ENCODE measurements at places on chromosomes 16 and 17.

GRCh38 chr17:78267253-78268073 lies 36.0 kb downstream of the TMEM235 start:
- no peak for DNase-seq

- peak; percentile 86 for DNase-seq
Measured at GRCh38 chr16:3074860-3075522, 9.6 kb downstream of the IL32 start.

GRCh38 chr17:40531051-40531991 lies 29.9 kb upstream of the TNS4 start:
- DNase-seq, result peak; percentile 80

GRCh38 chr16:20853143-20853542 lies 46.8 kb downstream of the REXO5 start:
- DNase-seq, result no peak

GRCh38 chr17:81313776-81314397 lies 18.8 kb upstream of the SLC38A10 start:
- no peak for DNase-seq

GRCh38 chr17:7792611-7793010 lies 41.4 kb upstream of the KDM6B start:
- no peak for DNase-seq

- no peak for DNase-seq
Measured at GRCh38 chr17:57423541-57423940, 167.2 kb downstream of the MSI2 start.

DNA sequence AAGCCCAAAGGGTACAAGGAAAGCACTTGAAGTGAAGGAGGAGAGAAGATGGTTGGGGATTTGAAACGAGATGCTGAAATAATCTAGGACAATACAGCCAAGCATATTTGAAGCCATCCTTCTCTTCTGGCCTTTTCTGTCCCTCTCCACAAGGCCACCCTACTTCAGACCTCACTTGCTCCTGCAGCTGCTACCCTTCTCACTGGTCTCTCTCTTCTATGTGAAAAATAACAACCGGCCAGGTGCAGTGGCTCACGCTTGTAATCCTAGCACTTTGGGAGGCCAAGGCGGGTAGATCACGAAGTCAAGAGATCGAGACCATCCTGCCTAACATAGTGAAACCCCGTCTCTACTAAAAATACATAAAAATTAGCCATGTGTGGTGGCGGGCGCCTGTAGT lies 33.2 kb upstream of the HAPSTR1 start:
- no peak for DNase-seq

DNA sequence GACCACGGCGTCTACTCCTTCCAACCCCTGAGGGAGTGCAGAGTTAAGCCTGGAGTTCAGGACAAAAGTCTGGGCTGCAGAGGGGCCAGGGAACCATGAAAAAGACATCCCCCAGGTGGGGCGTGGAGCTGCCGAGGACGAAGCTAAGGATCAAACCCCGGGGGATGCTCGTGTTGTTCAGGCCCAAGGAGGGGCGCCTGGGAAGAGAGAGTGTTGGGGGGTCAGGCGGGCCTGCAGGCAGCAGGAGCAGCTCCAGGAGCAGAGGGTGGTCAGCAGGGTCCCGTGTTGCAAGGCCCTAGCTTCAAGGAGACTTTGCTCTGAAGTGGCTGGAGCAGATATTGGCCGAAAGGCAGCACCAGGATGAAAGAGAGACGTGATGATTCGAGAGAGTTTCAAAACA lies 26.7 kb downstream of the NECAB2 start:
- DNase-seq, result no peak

- DNase-seq, result no peak
Measured at GRCh38 chr17:17872547-17873345, 36.0 kb upstream of the SREBF1 start.

DNA sequence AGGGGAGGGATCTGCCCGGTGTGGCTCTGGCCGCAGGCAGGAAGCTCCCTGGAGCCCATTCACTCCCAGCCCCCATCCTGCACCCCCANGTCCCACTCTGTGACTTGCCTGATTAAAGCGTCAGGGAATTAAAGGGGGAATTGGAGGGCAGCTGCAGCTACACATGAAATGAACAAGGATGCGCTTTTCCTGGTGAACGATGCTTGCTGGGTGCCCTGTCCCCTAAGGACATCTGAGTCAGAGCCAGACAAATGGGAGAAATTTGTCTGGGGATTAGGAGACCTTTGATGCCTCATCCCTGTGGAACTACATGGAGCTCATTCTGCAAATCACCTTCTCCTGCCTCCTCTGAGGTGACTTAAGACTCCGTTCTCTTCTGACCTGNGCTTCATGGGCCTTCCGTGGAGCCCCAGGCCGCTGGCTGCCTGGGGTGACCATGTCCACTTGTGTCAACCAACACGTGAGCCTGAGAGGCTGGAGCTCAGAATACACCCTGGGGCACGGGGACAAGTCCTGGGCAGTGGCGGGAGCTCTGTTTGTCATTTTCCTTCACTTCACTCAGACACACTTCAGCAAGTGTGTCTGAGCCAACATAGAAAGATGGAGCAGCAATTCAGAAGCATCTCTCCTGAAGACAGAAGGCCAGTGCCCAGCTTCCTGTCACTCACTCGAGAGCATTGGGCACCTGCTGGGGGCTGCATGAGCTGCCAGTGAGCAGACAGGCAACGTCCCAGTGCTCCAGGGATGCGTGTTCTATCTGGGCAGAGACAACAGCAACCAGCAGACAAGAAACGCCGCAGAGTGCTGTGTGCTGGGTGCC lies 54.1 kb downstream of the METRNL start:
- DNase-seq, result no peak

- DNase-seq, result no peak
Measured at GRCh38 chr16:57663917-57664661, 4.0 kb upstream of the ADGRG3 start.

DNA sequence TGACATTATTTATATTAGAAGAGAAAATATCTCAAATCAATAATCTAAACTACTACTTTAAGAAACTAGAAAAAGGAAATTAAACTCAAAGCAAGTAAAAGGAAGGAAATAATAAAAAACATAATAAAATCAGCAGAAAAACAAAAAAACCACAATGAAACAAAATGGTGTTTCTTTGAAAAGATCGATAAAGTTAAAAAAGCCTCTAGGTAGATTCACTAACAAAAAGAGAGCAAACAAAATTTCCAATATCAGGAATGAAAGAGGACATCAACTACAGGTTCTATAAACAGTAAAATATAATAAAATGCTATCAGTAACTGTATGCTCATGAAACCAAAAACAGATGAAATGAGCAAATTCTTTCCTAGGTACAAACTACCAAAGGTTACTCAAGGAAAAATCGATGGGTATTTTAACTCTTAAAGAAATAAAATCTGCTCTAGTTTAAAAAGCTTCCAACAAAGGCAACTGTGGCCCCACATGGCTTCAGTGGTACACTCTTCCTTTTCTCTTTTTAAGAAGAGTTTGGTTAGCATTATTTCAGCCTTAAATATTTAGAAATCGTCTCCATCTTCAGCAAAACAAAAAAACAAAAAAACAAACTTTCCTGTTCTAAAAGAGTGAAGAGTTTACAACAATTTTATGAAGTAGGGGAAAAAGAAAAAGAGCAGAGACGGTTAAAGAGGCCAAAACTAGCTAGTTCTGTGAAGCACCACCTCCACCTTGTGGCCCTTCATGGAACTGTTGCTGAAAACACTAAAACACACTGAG lies 102.2 kb downstream of the TRIM37 start:
- peak; percentile 65 for DNase-seq

- DNase-seq, result no peak
Measured at GRCh38 chr16:53664724-53665345, 38.8 kb downstream of the RPGRIP1L start.

DNA sequence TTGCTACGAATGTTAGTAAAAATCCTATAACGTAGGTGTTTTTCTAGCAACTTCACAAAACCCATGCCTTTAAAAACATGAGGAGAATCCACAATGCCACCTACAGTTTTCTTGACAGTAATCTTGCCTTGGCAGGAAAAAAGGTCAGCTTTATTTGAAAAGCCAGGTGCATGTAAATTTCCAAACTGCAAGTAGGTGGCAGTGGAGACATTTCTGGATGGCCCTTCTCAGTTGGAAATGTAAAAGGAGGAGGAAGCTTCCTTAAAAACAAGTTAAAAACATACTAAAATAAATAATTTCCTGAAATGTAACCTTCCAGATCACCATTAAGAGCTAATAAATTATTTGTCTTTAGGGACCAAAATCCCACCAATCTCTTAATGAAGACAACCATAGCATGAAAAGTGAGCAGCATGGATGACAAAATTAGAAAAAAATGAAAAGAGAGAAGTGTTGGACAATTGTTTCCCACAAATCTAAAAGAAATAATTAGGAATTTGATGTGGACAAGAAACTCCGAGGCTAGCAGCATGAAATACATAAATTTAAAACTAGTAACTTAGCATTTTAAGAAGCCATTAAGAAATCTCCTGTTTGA lies 152.2 kb downstream of the SNX11 start:
- DNase-seq, result no peak

Measured in CD4-positive, alpha-beta T cell treated with Interleukin-15 for 1 hour (primary cell).